ENCODE measurements at places on chromosomes 2 and 18.

DNA sequence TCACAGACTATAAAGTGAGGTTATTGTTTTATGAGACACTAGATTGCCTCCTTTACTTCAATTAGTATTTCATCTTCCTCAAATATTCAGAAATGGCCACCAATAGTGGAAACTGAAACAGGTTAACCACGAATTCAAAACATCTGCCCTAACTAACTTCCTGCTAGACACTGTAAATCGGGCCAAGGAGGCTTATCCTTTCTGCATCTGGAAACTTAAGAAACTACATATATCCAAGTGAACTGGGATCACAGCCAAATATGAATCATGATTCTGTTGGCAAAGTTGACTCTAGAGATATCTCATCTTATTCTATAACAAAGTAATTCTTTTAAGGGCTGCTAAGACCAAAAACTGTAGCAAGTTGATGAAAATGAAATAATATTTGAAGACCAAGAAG is 136.6 kb upstream of the ZC3H15 start:
- DNase-seq: no peak

DNA sequence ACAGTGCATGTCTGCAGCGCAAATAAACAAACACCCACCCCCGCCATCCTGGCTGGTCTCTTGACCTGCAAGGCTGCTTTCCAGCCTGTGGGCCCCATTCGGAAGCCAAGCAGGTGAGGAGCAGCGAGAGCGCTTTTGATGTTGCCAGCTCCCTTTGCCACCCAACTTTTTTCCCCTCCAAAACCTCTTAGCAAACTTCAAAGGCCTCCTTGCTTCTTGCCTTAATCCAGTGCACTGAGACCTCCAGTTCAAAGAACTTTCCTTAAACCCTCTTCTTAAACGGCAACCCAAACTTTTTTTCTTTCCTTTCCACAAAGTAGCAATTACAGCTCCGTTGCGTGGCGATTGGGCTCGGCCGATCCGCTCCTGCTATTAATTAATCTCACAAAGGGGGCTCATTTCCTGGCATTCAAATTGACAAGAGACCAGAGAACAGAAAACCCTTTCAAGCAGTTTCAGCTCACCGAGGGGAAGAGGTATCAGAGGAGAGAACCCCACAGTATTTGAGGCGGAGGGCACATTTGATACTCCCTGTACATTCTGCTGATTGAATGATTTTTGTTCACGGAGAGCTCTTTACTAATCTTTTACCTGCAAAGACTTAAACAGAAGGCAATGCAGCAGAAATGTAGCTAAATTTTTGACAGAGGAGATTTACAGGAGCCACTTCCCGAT is 531.4 kb downstream of the TMEM182 start:
- no peak for DNase-seq

DNA sequence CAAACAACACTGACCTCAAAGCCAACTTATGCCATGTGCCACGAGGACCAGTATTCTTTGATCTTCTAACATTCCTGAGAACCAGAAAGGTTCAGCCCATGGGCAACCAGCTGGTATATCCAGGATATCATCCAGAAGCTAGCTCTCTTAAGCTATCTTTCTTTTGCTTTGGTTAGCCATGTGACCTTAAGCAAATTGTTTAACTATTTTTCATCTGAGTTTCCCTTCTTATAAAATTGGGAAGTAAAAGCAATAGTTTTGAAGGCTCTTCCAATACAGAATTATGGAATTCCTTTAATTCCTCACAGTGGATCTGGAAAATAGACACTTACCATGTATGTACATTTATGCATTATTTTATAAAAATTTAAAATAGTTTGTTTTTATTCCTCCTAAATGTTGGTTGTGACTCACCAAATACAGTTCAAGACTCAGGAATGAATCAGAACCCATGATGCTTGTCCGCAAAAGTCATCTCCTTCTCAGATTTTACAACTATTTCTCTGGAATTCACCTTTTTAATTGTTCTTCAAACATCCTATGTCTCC is 435.7 kb downstream of the ZEB2 start:
- no peak for DNase-seq

- no peak for DNase-seq
Observed at GRCh38 chr2:201558665-201559064, 84.6 kb downstream of the TMEM237 start.

GRCh38 chr2:181904022-181904632 is 12.6 kb downstream of the ITPRID2 start:
- DNase-seq: no peak

DNA sequence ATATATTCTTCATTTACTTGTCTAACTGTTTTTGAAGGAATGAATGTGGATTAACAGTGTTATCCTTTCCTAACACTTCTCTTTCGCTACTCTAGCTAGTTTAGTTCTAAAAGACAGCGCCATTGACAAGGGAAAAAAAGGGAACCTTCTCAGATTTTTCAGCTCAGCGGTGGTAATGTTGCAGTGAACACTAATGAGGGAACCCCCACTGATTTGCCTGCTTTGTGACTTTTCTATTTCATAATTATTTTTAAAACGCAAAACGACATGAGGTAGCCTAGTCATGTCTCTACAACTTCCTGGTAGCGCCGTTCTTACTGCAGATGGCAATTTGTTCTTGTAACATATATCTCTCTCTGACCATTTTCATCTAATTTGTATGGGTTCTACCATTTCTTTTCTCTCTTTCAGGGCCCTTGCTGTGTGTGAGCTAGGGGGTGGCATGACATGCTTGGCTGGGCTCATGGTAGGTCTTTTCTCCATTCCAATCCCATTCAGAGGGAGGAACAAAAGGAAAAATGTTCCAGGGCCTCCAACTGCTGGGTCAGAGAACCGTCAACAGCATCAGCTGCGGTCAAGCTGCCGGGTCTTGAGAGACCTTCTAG is 235.5 kb upstream of the SIX3 start:
- no peak for DNase-seq

- no peak for DNase-seq
Observed at GRCh38 chr2:231927566-231927890, 1.3 kb upstream of the NPPC start.

GRCh38 chr18:58502628-58503027 is 126.3 kb downstream of the ALPK2 start:
- no peak for DNase-seq

GRCh38 chr2:233953087-233953801 is 36.1 kb downstream of the TRPM8 start:
- DNase-seq: no peak

DNA sequence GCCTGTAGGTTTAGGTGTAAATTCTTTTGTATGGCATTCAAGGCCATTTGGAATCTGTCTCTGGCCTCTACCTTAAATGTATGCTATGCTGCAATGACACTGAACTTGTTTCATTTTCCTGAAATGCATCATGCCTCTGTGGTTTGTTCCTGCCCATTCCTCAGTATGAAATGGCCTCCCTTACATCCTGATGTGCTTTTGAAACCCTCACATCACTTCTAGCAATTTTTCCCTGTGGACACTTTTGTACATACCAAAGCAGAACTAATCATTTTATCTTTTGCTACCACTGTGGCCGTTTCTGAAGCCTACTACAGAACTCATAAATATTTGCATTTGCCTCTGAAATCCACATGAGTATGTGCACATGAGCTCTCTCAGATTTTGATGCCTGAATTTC is 557.2 kb downstream of the ERBB4 start:
- DNase-seq: no peak

DNA sequence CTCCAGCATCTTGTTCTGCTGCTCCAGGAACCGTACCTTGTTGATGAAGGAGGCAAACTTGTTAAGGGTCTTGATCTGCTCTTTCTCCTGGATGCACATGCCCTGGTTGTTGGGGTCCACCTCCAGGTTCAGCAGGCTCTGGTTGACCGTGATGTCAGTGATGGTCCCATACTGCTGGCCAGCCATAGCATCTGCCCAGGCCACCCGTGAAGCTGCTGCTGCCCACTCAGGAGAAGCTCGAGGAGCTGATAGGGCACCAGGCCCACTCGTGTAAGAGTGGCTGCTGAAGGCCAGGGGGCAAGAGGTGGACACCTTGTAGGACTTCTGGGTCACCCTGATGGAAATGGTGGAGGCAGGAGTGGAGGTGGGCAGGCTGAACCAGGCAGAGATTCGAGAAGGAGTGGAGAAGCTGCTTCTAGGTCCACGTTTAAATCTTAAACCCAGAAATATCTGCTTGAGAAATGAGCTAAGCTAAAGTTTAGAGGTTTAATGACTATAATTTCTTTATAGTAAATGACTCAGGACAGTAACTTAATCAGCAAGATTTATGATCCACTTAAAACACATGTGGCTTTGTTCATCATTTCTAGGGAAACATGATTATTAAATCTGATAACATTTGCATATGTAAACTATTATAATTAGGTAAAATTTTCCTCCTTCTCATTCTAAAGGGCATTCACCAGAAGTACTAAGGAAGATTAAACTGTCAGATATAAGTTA is 358.7 kb upstream of the SETBP1 start:
- DNase-seq: no peak

DNA sequence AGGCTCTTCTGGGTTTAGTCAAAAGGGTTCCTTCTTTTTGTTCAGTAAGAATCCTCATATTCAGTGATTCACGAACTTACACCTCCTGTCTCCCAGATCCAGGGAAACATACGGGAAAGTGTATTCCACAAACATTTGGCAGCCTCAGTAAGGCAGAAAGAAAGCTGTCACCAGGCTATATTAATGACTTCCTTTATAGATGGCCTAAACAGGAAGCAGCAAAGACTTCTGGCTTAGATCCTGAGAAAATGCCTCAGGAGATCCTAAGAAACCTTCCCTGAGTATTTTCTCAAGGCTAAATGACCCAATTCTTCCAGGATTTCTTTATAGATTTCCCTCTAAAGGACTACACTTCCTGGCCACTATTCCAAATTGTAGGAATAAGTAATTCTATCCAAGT is 1995.5 kb upstream of the CELF4 start:
- DNase-seq: no peak

GRCh38 chr18:25798046-25798445 is 292.4 kb downstream of the SS18 start:
- DNase-seq: no peak

DNA sequence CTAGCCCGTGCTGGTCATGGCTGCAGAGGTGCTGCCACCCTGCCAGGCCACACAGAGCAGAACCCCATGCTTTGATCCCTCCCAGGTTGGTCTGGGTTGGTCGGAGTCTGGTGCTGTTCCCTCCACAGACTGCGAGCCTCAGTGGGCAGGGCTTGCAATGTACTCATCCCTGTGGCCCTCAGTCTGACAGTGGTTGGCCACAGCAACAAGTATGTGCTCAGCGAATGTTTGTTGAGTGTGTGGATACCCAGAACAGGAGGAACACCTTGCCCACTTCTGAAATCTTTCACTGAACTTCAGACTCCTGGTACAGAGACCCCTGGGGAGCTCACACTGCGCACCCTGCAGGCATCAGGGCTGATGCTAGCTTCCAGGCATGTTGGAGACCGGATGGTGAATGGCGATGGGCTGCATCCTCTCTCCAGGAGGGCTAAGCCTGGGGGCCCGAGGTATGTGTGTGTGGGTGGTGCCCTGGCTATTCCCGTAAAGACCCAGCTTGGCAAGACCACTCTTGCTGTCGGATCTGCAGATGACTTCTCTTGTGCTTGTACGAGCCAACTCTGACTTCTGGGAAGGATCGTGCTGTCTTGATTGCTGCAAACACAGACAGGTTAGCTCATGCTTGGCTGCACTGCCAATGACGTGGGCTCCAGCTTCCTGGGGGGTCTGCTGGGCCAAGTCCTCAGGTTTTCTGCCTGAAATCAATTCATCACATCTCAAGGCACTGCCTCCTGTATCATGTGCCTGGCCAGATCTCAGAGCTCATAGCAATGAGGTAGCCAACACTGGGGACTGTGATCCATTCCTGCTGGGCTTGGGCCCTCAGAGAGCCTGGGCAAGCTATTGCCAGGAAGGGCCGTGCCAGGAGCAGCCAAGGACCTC is 43.7 kb downstream of the RHOB start:
- DNase-seq: no peak

Measured in GM12864 (cell line).